ENCODE measurements at places on chromosomes 4 and X.
A peak's percentile ranks its signal among the peaks of the same experiment; 100 is the strongest.

- no peak for DNase-seq
Measured at GRCh38 chr4:87758270-87758669, 41.1 kb upstream of the IBSP start.

DNA sequence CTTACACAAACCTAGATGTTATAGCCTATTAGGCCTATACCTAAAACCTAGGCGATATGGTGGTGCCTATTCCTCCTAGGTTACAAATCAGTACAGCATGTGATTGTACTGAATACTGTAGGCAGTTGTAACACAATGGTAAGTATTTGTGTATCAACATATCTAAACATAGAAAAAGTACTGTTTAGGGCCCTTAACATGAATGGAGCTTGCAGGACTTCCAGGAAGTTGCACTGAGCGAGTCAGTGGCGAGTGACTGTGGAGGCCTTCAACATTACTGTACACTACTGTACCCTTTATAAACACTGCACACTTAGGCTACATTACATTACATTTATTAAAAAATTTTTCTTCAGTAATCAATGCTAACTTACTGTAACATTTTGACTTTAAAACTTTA lies 37.8 kb downstream of the WWC2 start:
- no peak for DNase-seq

GRCh38 chr4:8727546-8728510 lies 135.3 kb downstream of the CPZ start:
- no peak for DNase-seq

DNA sequence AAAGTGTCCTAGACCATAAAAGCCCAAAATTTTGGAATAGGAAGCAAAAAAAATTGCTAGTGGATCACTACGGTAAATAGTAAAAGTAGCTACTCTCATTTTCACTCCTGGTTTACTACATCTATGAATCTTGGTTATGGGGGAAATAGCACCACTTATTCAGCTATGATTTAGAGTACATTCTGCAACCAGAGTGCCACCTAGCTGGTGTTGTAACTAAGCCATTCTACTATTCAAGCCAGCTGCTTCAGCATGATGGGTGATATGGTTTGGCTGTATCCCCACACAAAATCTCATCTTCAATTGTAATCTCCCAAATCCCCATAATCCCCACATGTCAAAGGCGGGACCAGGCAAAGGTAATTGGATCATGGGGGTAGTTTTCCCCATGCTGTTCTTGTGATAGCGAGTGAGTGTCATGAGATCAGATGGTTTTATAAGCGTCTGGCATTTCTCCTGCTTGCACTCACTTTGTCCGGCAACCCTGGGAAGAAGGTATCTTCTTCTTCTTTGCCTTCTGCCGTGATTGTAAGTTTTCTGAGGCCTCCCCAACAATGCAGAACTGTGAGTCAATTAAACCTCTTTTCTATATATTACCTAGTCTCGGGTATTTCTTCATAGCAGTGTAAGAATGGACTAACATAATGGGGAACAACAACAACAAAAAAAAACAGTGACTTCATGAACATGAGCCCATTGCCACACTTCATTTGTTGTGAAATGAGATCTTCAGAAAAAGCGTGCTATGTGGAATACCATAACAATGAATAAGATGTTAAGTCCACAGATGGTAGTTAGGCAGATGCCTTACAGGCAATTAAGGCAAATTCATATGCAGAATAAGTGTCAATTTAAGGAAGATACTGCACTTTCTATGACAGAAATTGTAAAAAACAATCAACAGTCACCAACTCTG lies 280.1 kb downstream of the PABPC4L start:
- no peak for DNase-seq

DNA sequence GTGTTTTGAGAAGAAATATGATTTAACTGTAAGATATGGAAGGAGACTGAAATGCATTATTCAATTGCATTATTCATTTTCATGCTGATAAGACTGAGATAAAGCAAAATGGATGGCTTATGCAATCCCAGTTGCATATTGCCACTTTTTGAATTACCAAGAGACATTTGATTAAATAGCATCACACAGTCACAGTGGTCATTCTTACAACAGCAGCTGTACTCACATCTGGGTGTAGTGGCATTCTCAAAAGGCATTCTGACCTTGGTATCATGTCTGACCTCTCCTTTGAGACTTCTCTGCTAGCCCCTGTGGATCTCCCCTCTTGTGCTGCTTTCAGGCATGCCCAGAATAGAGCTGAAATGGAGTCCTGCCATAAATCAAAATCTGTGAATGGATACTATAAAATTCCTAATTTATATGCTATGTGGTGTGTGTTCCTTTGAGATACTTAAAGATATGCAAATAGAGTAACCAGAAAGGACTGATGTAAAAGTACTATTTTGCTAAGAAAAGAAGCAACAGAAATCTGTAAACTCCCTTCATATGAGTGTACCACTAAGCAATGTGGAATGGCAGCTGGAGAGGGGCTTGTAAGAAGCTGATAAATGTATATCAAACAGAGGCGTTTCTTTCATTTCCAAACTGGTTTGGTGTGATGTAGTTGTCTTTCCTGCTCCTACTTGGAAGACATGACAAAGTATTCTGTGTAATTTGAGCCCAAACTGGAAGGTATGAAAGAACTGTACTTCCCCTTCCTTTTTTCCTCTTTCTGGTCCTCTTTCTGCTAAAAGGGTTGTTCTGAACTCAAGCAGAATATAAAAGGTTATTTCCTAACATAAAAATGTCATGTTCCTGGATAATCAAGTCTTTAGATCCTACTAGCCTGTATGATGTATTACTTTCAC lies 25.4 kb upstream of the METAP1 start:
- DNase-seq = no peak

DNA sequence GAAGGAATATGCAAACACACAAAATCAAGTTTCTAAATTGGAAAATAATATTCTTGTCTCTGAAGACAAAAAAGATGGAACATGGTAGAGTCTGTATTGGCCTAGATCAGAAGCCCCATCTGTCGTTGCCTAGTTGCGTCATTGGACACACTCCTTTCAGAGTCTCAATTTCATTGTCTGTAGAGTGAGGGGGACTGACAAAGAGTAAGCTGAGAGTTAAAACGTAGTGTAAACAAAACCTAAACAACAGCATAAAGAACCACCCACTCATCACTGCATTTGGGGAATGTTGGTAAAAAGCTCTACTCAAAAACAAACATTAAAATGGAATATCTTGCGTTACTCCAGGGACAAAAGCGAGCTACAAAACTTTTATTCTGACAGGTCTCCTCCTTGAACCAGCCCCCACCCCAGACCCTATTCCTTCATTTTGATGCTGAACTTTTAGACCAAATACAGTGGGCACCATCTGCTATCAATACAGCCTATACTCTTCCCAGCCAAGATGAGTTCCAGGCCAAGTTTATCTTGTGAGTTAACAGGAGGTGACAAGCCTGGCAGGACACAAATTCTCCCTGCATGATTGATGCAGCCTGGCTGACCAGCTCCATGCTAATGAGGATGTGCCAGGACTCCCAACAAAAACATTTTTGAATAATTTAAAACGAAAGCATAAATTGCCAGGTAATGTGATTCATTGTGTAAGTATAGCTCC lies 125.2 kb downstream of the COL25A1 start:
- DNase-seq = no peak

- DNase-seq = no peak
Measured at GRCh38 chr4:155802190-155802959, 43.6 kb downstream of the GUCY1B1 start.

DNA sequence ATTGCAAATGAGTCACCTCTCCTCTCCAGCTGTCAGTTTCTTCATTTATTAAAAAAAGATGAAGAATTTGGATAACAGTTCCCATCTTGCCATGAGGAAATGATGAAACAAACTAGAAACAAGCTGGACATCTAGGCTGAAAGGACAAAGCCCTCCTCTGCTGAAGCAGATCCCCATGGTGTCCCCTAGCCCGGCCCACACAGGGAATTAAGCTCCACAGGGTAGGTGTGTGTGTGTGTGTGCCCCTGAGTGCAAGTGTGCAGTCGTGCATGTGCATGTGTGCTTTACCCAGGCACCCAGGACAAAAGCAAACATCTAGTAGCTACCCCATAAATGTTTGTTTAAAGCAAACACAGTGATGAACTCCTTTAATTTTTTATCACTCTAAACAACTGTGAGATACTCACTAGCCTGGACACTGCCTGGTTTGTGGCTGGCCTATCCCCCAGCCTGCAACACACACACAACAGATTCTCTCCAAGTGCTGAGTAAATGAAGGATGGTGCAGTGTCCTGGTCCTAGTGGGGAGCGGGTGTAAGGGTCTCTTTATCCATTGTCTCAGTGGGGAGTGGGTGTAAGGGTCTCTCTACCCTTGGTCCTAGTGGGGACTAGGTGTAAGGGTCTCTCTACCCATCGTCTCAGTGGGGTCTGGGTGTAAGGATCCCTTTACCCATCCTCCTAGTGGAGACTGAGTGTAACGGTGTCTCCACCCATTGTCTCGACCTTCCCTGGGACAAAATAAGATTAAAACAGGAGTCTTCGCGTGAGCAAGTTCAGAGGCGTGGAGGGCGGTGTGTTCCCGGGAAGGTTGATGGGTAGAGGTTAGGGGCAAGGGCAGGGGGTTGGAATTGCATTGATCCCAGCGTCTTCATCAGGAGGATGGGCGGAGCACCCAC lies 688 bp upstream of the EVC start:
- no peak for DNase-seq

- no peak for DNase-seq
Measured at GRCh38 chrX:134570509-134570846, 87.8 kb downstream of the PLAC1 start.

GRCh38 chrX:8049827-8050226 lies 121.2 kb downstream of the VCX2 start:
- no peak for DNase-seq

DNA sequence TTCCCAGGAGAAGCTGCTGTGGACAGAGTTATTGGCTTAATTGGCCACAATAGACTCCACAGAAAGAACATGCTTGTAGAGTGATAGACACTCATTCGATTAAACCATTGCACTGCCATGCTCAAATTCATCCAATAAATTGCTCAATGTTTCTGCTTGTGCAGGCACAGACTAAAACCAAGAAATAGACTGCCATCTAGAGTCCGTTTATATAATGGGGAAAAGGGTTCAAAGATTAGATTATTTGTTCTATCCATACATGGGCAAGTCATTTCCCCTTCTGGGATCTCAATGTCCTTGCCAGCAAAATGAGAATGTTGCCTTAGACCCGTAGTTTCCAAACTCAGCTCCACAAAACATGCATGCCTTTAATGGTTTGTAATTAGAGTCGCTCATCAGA lies 8.7 kb downstream of the SMIM10 start:
- no peak for DNase-seq

DNA sequence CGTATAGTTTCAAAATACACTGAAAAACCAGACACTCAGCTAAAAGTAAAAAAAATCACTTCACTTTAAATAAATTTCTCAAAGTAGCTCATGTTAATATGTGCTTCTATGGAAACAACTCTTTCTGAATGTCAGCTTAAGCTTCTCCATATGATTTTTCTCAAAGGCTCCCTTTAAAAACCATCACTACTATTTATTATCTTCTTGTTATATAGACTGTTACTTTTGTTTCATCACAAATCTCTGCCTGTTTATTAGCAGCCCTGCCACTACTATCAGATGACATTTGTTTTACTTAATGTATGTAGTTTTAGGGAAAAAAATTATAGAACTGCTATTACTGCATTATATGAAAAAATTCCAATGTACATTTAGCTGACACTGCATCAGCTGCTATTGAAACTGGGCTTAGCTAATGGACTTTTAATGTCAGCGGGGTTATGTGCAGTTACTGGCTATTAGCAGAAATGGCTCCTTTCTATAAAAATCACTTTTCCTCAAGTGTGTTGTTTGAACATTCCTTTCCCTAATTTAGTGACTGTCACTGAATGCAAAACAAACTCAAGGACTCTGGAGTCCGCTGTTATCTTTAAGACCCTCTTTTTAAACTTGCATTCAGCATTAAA lies 10.8 kb downstream of the UNC5C start:
- DNase-seq = no peak

GRCh38 chrX:47960406-47960805 lies 43.4 kb downstream of the ZNF182 start:
- DNase-seq = no peak

DNA sequence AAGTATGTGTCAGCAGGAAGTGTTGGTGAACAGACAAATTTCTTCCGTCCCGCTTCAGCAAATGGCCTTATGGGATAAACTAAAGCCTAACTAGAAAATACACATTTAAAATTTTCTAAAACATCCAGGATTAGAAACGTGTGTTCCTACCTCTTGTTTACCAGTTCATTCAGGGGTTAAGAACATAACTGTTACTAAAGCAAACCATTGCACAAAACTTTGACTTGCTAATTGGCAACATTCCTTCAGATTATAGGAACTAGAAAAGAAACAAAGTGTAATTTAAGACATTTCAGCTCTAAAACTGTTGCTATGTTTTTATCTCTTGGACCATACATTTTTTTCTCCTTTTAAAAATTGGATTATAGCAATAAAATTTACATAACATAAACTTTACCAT lies 39.5 kb upstream of the CXCL13 start:
- no peak for DNase-seq

- DNase-seq = no peak
Measured at GRCh38 chrX:130887376-130887775, 15.6 kb downstream of the ENOX2 start.

GRCh38 chrX:152821145-152821765 lies 9.3 kb downstream of the CETN2 start:
- no peak for DNase-seq

GRCh38 chrX:52830551-52830950 lies 19.5 kb downstream of the XAGE5 start:
- no peak for DNase-seq

- DNase-seq = peak; percentile 32
Measured at GRCh38 chr4:101019941-101020401, 327.4 kb downstream of the PPP3CA start.

- DNase-seq = no peak
Measured at GRCh38 chr4:76206222-76206942, 7.2 kb downstream of the SCARB2 start.

DNA sequence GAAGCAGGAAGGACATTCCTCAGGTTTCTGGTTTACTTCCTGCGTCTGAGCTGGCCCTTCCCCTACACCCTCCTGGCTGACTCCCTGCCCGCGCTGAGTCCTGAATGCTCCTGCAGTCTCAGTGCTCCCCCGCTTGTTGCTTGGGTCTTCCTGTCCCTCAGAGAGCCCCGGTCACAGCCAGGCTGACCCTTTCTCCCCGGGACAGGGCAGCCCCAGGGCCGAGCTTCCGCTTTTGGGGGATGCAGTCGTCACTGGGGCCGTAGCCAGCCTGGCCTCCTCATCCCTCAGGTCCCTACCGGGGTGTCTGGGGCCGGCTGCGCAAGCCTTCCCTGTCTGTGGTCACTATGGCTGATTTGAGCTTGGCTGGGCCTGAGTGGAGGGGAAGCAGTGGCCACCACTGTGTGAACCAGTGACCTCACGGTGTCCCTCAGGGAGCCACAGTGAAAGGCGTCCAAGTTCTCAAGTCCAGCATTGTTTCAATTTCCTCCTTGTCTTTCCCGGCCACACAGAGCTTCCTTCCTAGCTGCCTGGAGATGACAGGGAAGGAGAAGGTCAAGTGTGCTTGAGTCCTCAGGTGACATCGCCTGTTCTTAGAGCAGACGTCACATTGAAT lies 34.1 kb upstream of the ASMTL start:
- no peak for DNase-seq

GRCh38 chr4:177052211-177052934 lies 257.3 kb upstream of the NEIL3 start:
- no peak for DNase-seq

- no peak for DNase-seq
Measured at GRCh38 chrX:56125946-56126345, 106.2 kb upstream of the KLF8 start.

GRCh38 chrX:18702362-18703195 lies 4.9 kb upstream of the PPEF1 start:
- DNase-seq = no peak

GRCh38 chrX:134246282-134246681 lies 9.3 kb downstream of the CCDC160 start:
- no peak for DNase-seq
